GM12892 (cell line): ENCODE measurements at places on chromosomes 3 and 15.

DNA sequence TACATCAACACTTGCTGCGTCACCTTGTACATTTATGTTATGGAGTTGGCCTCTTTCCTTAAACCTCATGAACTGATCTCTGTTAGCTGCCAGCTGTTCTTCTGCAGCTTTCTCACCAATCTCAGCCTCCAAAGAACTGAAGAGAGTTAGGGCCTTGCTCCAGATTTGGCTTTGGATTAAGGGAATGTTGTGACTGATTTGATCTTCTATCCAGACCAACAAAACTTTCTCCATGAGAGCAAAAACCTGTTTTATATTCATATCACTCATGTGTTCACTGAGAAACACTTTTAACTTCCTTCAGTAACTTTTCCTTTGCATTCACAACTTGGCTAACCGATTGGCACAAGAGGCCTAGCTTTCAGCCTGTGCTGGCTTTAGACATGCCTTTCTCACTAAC lies 1156.0 kb upstream of the CADM2 start:
- no peak for DNase-seq

DNA sequence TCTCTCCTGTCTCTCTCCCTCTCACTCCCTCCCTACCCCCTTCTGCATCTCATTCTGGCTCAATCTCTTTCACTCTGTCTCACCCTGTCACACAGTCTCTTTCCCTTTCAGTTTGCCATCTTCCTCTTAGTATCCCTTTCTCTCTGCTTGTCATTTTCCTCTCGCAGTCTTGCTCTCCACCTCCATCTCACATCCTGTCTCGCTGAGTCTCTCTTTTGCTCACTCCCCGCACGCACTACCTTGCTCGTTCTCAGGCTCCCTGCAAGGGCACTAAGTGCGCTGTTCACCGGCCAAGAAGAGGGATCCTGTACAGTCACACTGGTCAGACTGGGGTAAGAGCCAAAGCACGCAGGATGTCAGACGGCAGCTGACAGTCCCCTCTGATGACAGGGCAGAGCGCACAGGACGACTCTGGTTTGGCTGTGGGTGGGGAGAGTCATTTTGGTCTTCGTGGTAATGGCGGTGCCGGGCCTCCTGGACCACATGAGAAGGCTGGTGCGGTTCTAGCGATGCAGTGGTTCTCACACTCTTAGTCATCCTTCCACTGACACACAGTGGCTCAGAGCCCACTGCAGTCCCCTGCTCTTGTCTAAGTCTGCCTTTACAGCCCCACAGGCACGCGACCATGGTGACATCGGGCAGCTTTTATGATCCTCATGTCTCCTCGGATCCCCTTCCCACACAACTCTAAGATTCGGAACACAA lies 356.8 kb downstream of the FOXP1 start:
- DNase-seq: no peak

- no peak for DNase-seq
Measured at GRCh38 chr3:134627831-134628230, 23.0 kb downstream of the KY start.

- no peak for DNase-seq
Measured at GRCh38 chr3:11305509-11305908, 33.3 kb downstream of the ATG7 start.

GRCh38 chr3:168859574-168859973 lies 763.9 kb upstream of the GOLIM4 start:
- no peak for DNase-seq

DNA sequence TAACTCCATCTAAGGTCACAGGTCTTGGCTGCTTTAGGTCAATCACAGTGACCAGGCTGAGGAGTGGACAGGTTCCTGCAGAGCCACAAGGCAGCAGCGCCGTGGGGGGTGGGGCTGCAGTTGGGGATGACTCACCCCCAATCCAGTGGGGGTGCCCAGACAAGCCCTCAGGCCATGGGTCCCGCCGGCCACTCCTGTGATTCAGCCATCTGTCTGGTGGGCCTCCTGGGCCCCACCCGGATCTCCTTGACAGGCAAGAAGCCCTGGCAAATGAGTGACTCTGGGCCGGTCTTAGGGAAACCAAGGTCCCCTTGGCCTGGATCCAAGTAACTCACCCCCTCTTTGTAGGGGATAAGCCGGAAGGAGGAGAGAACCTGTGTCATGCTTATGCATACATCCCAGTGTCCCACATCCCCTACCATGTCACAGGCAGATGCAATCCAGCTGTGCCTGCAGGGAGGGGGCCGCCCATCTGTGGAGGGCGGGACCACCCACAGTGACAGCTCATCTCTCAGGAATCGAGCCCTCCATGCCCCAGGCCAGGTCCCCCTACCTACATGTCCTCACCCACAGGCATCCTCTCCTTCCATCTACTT lies 495 bp upstream of the COL7A1 start:
- DNase-seq: no peak

- no peak for DNase-seq
Measured at GRCh38 chr15:75104804-75105557, 81.6 kb downstream of the PPCDC start.

DNA sequence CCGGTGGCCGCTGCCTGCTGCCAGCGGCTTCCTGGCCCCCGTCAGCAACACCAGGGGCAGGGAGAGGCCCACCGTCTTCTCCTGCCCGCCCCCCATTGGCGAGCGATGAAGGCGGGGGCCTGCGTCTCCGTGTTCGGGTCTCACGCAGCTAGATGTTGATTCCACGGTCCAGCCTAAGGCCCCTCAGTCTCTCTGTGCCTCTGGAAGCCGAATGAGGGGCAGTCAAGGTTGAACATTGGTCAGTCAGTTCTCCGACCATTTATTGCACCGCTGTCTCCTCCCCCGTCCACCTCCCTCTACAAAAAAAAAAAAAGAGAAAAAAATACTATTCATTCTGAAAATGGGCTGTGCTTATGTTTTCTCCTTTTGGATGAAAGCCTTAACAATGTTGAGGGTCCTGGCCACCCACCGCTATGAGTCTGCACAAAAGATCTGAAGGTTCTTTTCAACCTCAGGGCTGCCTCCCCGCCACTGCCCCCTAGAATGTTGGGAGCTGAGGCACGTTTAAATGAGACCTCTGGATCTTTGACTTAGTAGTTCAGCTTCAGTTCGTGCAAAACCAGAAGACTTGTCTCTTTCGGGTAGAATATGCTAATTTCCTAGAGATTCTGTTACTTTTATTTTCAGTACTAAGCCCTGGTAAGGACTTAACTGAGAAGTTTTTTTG lies 736 bp downstream of the IREB2 start:
- no peak for DNase-seq

- no peak for DNase-seq
Measured at GRCh38 chr3:142274908-142275307, 49.5 kb upstream of the GK5 start.

DNA sequence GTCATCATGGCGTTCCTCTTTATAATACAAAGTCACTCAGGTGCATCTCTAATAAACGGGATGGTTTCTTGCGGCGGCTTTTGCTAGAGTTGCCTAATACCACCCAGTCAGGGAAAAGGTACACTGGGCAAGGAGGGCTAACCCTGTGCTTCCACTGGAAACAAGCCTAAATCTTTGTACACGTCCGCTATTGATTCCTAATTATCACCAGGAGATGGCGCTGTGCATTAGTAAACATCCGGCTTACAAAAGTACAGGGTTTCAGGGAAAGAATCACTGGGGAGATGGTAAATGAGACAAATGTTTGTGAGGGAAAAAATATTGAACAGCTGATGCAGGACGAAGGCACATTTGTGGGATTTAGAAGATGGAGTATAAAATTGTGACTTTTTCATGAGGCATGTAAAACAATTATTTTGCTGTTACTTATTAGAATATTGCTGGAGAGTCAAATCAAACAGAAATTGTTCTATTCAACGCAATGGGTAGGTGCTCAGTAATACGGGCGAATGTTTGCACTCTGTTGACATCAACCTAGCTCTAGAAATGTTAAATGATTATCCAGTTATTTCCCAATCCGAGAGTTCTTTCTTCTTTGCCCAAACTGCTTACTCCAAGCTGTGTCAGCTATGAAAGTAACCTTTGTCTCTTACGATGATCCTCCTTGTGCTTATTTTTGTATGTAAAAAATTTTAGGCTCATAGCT lies 50.6 kb downstream of the GMNC start:
- DNase-seq: no peak
